Sigmoid colon (tissue), 7 donors: ENCODE measurements at places on chromosomes 3 and 15.

DNA sequence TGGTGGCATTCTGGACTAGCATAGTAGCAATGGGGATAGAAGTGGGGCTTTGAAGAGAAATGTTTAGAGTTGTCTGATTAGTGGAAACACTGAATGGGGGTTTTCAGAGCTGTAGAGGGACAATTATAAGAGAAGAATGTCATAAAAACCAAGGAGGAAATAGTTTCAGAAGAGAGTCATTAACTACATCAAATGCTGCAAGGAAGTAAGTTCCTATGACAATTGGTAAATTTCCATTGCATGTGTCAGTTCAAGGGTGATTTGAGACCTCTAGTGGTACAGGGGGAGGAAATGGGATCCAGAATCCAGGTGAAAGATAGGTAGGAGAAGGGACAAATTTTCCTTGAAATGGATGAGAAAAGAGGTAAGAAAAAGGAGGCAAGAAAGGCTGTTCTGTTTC lies 68.3 kb upstream of the TBC1D5 start:
- no peak for DNase-seq

DNA sequence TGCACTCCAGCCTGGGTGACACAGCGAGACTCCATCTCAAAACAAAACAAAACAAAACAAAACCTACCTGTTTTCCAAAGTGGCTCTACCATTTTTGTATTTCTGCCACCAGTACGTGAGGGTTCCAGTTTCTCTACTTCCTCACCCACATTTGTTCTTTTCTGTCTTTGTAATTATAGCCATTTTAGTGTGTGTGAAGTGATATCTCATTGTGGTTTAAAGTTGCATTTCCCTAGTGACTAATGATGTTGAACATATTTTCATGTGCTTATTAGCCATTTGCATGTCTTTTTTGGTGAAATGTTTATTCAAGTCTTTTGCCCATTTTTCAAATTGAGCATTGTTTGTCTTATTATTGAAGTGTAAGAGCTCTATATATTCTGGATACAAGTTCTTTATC lies 50.7 kb downstream of the TRA2B start:
- DNase-seq: no peak

DNA sequence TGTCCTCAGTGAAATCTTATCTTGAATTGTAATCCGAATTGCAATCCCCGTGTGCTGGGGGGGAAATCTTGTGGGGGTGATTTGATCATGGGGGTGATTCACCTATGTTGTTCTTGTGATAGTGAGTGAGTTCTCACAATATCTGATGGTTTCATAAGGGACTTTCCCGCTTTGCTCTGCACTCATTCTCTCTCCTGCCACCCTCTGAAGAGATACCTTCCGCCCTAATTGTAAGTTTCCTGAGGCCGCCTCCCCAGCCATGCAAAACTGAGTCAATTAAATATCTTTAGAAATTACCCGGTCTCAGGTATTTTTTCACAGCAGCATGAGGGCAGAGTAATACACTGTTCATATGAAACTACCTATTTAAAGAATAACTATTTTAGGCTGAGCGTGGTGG lies 304.1 kb upstream of the EPHA6 start:
- no peak for DNase-seq

DNA sequence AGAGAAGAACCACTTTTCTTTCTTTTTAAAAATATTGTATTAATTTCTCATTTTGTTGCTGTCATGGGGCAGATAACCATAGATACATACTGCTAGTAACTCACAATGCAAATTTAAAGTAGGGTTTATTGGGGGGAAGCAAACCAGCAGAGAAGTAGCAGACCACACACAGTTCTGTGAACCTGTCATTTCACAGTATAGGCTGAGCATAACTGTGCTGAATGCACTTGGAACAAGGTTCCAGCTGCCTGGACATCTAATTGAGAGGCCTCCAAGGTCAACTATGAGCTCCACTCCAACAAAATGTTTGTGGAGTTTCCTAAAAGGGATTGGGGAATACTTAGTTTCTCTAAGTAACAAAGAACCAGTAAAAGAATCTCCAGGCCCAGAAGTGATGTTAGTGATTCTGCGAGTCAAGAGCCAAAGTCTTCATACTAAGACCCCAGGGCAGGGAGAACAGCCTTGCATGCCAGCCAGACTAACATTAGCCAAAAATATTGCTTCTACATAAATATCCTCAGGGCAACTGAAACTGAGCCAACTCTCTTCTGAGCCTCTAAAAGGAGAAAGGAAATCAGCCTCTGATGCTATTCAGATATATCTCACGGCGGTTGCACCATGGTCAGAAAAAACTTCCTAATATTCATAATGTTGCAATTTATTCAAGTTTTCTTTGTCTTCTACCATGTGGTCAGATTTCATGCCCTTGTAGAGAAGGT lies 856.4 kb upstream of the ALCAM start:
- no peak for DNase-seq

DNA sequence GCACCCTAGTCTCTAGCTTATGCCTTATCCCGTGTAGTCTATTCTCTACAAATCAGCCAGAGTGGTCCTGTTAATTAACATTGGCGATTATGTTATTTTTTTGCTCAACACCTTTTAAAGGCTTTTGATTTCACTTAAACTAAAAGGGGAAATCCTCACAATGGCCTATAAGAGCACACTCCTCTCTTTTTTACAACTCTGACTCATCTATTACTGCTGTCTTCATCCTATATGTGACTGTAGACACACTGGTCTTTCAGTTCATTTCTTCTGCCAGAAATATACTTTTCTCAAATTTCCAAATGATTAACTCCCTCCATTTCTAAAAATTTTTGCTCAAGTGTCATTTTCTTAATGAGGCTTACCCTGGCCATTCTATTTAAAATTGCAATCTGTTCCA lies 143.4 kb downstream of the NSUN3 start:
- no peak for DNase-seq
